ENCODE measurements at places on chromosomes 7 and 10.

DNA sequence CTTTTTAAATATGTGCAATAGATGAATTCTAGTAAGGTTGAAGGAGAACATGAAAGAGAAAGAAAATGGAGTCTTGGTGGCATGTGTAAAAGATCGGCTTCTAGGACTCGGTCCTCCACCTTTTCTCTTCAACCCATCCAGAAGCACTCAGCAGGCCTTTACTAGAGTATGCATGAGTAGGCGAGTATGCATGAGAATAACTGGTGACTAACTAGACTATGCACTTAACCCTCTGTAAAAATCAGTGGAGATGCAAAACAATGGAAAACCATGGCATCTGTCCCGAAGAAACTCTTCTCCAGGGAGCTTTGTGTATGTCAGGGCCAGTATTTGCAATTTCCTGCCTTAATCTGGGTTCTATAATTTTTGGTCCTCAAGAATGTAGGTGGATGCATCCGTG lies 40.0 kb upstream of the GRB10 start:
- no peak for DNase-seq

- DNase-seq, result no peak
Measured at GRCh38 chr7:79217468-79217867, 236.0 kb downstream of the MAGI2 start.

DNA sequence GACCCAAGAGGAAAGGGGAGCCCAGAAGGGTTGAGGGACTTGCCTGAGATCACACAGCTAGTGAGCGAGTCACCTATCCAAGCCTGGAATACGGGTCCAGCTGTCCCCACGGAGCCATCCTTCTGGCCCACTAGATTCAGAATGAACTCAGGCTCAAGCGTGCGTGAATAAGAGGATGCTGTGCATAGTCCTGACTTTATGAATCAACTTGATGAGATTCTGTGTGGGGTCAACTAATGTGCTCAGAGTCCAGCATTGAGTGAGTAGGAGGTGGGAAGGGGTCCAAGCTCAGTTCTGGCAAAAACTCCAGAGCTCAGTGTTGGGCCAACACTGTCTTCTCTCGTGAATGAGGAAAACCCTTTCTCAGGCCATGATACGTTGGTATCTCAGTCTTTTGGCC lies 41.4 kb downstream of the CAMK1D start:
- no peak for DNase-seq

- DNase-seq, result no peak
Measured at GRCh38 chr10:33465747-33466146, 131.3 kb upstream of the NRP1 start.

- no peak for DNase-seq
Measured at GRCh38 chr10:18043148-18044006, 91.7 kb downstream of the SLC39A12 start.

GRCh38 chr10:30359373-30360206 lies 10.5 kb upstream of the MTPAP start:
- peak; percentile 18 for DNase-seq

GRCh38 chr10:101552442-101552841 lies 35.6 kb downstream of the POLL start:
- DNase-seq, result no peak

Measured in NCI-H1930 (cell line).